ENCODE measurements at places on chromosomes 7 and 10.

- DNase-seq: no peak
Observed at GRCh38 chr10:95509251-95509650, 51.9 kb downstream of the SORBS1 start.

DNA sequence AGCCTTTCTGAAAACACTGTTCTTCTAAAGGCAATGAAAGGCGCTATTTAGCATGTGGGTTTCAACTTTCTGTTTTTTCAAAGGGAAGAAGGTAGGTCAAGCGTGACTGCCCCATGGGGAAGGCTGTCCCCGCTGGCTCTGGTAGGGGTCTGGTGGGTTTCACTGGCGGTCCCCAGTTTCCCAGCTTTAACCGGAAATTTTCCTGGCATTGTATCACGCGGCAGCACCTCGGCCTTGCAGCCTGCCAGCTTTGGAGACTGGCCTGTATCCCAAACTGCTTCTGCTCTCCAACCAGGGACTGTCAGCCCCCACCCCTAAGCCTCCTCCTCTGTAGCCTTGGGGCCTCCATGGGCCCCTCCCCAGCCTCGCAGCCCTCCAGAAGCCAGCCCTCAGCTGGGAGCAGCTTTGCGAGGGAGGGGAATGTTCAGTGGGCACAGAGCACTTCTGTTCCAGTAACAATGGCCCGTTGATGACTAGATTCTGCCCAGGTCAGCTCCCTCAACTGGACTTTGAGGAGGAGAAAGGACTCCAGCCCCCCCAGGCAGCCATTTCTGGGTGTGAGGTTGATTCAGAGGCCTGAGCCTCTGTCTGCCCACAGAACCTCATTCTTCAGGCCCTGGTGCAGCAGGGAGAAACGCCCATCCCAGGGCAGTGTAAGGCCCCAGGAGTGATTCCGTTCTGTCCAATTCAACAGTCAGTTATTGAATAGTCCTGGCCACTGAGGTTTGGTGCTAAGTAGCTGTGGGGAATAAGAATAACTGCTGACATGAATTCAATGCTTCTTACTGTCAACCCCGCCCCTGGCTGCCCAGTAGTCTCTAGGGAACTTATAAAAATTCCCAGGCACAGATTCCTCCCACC, 17.1 kb downstream of the CHST3 start:
- no peak for DNase-seq

- no peak for DNase-seq
Observed at GRCh38 chr10:97828721-97829120, 20.9 kb upstream of the GOLGA7B start.

DNA sequence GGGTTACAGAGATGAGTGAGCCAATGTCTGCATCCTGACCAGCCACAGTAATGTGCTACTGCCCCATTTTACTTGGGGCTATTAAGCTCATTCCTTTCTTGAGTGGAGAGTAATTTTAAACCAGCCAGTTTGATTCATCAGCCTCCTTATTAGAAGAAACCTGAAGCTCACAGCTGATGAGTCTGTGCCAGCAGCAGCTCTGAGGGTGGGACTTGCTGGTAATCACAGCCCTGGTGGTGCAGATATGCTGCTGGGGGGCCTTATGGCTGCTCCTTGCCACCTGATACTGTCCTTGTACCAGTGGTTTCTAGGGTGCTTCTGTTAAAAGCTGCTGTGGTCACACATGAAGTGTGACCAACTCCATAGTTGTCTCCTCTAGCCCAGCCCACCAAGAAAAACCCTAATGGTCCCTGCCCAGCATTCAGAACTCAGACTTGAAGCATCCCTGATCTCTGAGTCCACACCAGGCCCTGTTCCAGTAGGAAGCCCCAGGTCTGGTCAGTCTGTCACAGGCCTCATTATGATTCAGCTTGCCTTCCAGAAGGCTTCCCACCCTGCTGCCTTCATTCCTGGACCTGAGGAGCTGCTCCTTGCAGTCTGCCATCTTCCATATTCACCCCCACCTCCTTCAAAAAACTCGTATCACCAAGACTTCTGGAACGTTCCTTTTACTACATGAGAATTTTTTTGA, 28.9 kb upstream of the RBM20 start:
- no peak for DNase-seq

DNA sequence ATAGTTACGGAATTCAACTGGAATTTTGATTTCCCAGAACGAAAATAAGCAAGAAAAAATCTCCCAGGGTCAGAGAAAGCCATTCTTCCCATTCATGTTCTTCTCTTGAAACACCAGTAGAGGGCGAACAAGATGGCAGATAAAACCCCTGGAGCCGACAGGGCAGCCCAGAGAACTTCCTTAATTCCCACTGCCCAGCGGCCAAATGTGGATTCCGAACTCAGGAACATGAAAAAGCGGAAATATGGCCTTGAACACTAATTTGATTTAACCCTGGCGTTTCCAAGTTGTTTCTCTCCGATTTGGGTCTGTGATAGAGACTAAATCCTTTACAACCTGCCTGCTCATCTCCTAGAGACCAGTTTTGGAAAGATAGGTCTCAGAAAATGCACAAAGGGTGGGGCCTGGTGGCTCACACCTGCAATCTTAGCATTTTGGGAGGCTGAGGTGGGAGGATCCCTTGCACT, 100.7 kb upstream of the WAC start:
- DNase-seq: peak; percentile 22

DNA sequence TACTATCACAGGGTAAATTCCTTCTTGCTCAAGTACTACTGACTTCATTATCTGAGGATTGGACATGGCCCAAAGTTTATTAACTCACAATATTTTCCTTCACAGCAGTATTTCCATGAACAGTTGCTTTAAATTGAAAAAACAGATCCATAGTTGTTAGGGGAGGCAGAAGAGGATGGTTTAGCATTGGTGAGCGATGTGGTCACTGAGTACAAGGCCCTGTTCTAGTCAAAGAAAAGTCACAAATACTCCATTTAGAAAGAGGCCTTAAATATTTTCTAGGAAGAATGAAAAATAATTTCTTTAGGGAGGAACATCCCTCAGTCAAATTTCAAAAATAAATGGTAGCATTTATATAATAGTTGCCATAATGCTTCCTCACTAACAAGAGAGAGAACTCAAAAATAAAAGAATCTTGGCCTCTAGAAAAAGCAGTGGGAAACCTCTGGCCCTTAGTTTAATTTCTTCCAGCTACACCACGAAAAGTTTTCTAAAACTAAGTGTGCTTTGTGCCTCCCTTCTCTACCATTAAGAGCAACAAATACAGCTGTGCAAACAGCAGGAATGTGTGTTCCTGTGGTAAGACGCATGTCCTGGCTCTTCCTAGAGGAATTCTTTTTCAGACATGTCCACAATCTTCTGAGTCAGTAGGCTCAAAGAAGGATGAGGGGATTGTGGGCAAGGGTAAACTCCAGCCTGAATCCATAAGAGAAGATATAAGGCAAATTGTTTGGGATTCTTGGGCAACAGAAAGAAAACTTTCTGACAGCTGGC, 105.7 kb downstream of the HOXA1 start:
- DNase-seq: no peak

GRCh38 chr10:642186-642890, 47.1 kb downstream of the DIP2C start:
- DNase-seq: no peak

All from stimulated activated CD4-positive, alpha-beta T cell treated with anti-CD3 and anti-CD28 coated beads, Interleukin-15, amount 100 ng/mL, for 24 hours (primary cell).